ENCODE measurements at places on chromosomes 4 and X.

DNA sequence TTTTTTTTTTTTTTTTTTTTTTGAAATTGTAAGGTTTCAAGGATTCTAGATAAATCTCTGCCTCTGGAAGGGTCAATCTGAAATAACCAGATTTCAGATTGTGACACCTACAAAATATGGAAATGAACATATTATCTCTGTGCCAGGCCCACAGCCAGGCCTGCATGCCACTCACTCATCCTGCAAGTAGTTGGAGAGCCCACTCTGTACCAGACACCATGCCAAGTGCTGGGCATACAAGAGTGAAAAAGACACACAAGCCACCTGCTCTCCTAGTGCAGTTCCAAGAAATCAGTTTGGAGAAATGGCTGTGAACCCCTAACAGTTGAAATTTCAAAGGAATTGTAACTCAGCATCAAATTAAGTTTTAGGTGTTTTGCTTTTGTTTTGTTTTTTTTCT, 145.9 kb upstream of the NOCT start:
- no peak for DNase-seq

- no peak for DNase-seq
Measured at GRCh38 chr4:11165052-11165451, 263.6 kb downstream of the HS3ST1 start.

GRCh38 chr4:40190019-40190418, 6.8 kb upstream of the RHOH start:
- DNase-seq, result no peak

DNA sequence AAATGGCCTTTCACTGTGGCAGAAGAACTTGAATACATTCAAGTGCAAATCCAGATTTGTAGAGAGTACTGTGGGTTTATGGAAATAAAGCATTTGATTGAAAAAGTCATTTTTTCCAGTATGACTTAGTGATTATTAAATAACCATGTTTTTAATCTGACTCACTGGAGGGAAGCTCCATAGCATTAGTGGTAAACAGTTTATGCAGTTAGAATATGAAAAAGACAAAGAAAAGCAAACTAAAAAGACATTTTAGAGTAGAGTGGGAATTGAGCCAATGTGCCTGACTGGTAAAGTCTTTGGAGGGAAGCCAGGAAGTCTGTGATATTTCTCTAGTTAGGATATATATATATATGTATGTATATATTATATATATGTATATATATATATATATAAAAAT, 53.4 kb downstream of the FAT4 start:
- no peak for DNase-seq

DNA sequence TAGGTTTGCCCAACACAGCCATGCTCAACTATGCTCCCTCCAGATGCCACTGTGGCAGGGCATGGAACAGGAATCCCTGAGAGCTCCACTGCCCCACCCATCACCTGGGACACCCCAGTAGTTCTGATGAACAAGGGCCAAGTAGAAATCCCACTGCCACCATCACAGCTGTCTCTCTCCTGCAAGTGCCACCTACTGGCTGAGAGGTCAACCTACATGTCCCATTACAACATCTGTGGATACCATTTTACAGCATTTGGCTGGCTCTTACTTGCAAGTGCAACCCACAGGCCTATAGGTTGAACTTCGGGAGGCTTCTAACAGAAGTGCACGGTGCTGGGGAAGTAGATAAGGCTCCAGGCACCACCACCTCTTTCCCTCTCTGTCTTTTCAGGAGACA, 142.5 kb downstream of the CXXC4 start:
- no peak for DNase-seq

DNA sequence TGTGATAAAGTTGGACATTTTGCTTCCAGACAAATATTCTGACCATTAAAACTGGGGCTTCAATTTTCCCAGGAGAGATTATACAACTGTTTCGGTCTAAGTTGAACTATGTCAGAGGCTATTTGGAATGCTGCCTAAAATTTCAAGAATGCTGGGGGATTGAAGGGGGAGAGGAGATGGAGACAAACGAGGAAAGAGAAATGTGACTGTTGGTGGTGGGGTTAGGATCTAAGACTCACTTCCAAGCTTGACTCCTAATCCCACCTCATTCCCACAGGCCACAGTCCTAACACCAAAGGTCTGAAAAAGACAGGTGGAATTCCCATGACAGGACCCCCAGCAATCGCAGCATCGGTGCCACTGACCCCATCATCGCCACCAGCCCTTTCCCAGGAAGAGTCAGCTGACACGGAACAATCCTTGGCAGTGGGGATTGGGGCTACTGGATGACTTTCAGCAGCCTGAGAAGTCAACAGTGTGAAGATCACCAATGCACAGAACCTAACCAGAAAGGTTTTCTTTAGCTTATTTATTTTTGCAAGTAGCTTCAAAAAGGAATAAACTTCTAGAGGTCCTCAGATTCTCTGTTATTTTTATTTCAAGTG, 74.0 kb upstream of the PRSS48 start:
- DNase-seq, result no peak

DNA sequence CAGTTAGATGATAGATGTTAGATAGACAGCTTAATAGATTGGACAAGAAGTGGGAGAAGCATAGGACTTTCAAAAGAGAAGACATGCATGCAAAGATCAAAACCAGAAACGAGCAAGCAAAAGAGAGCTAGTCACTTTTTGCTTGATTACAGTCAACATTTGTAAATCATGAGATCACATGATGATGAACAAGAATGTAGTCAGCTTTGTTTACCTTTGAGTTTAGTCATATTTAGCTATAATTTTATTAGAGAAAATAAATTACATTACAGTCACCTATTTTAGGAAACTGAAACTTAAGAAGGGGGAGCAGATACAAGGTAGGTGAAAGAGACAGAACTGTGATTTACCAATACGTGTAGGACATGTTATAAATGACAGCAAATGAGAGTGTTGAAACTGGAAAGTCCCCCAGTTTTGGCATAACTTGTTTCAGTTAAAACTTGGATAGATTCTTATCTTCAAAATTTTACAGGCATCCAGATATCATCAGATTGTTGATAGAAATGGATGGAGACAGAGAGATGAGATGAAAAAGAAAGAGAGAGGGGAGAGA, 1083.1 kb upstream of the PCDH10 start:
- no peak for DNase-seq

DNA sequence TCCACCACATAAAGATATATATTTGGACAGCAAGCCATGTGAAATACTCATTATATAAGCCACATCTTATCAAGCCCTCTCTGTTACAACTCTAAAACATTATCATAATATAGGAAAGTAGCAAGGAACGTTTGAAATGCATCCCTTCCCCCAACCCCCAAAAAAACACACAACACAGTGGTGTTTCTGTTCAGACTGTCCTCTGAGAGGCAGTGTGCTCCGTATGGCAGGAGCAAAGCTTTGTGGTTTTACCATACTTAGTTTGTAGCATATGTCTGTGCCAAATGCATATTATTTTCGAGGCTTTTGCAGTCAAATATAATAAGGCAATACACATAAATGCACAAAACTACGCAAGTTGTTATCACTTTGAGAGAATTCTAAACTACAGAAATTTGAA, 194.2 kb downstream of the RAPGEF2 start:
- DNase-seq, result no peak

DNA sequence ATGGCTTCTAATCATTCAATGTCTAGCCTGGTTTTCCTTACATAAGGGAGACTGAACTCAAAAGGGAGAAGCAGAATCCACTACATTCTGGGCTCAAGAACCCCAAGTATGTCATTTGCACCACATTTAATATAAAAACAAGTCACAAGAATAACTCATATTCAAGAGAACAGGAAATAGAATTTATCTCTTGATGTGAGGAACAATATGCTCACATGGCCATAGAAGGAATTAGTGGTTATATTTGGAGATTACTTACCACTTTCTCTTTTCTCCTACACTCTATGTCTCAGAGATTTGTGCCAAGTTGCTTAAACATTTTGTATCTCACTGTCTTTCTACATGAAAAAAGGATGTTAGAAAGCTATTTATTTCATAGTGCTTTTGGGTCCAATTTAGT, 922.6 kb upstream of the PABPC4L start:
- DNase-seq, result no peak

DNA sequence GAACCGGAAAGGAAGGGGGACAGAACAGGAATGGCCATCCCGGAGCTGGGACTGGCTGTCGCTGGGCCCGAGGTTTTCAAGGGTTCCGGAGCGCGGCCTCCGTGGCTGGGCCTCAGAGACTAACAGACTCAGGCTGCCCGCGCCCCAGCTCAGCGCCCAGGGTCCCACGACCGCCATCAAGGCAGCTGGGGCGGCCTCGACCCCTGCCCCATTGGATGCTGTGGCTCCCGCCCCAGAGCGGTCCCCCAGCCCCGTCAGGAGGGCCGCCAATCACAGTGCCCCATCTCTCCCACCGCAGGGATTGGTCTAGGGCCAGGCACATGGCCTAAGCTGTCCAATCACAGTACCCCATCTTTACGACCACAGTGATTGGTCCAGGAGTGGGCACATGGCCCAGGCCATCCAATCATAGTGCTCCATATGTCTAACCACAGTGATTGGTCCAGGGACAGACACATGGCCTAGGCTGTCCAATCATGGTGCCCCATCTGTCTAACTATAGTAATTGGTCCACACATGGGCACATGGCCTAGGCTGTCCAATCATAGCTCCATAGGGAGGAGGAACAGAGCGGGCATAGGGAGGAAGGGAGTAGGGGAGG, 105.3 kb upstream of the NKX1-1 start:
- DNase-seq, result no peak

- DNase-seq, result no peak
Measured at GRCh38 chrX:11944501-11944900, 186.5 kb downstream of the MSL3 start.

DNA sequence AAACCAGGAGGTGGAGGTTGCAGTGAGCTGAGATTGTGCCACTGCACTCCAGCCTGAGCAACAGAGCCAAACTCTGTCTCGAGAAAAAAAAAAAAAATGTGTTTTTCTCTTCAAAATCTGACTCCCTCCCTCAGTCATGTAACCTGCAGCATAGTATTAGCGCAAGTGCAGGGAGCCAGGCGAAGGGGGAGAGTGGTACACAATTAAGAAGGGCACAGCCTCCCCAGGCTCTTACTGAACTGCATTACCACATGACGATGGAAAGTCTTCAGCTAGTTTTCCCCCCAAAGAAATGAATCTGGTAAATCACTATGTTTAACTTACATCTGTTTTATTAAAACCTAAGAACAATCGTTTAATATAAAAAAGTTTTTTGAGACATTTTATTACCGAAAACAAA, 32.4 kb downstream of the PALLD start:
- no peak for DNase-seq
